NCI-H146 (cell line): ENCODE measurements at places on chromosomes 1 and 21.

DNA sequence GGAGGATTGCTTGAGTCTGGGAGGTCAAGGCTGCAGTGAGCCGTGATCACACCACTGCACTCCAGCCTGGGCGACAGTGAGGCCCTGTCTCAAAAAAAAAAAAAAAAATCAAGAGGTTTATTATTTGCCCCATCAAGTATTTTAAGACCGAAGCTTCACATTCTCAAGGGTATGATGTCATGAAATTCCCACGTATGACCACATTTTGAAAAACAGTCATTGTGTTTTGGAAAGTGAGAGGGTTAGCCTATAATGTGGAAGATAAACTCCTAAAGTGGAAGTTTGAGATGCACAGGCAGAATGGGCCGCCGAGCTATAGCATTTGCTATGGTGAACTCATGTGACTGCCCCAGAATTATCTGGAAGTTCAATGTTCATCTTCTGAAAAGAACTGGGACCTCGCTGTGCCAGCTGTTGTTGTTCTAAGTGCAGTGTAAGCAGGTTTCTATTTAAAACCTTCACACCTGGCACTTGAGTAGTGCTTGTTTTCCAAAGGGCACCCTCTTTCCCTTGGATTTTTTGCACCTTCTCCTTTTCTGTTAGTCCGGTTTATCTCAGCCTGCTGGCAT, 96.9 kb upstream of the SLC25A33 start:
- no peak for DNase-seq

GRCh38 chr1:184483101-184483683, 96.4 kb downstream of the C1orf21 start:
- DNase-seq: no peak

- no peak for DNase-seq
These were observed 28.1 kb downstream of the RABIF start for GRCh38 chr1:202860744-202861419.

DNA sequence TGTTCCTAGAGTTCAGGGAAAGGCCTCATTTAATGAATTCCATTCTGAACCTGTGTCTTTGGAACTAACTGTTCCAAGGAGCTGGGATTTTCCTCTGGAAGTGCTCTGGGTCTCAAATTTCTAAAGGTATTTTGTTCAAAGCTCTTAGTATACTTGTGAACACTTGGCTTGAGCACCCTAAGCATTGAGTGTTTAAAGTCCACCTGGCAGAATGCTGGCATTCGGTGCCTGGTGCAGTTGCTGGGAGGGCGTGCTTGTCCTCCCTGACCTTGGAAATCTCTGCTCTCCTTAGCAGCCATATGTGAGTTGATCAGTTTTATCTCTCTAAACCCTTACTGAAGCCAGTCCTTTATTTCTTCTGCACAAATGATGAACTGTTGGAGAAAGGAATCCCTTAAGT, 3.0 kb downstream of the MTARC2 start:
- DNase-seq: no peak

DNA sequence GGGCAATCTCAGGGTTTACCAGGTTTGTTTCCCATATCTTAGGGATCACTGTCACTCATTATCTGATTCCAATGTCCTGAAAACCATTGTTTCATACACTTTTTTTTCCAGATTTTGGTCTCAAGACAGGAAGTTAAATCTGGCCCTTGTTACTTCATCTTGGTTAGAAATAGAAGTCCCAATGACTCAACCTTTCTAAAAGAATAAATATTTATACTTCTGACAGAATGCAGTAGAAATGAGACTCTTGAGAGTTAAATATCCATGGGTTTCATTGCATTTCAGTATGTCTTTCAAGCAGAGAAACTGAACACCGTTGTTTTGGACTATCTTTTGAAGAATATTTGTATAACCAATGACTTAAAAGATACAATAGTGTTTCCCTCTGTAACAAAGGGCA, 19.8 kb upstream of the VCAM1 start:
- no peak for DNase-seq

GRCh38 chr1:24541711-24542346, 14.1 kb upstream of the NCMAP start:
- no peak for DNase-seq

GRCh38 chr1:206012086-206012859, 9.1 kb upstream of the RAB7B start:
- peak; percentile 17 for DNase-seq

DNA sequence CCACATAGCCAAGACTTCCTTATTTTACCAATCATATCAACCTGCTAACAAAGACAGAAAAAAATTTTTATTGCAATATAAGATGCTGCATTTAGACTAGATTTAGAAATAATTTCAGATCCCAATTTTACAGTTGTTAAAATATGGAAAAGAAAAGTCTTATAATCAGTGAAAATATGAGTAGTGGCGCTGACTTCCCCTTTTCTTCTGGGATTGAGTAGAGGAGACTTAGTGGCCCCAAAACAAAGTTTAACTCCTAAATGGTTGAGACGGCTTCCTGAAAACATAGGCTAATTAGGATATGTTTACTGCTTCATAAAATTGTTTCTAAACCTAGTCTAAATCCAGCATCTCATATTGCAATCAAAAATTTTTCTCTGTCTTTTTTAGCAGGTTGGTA, 68.4 kb downstream of the RAB3GAP2 start:
- DNase-seq: no peak

- DNase-seq: no peak
These were observed 293.0 kb downstream of the MRPL39 start for GRCh38 chr21:25314247-25314646.

DNA sequence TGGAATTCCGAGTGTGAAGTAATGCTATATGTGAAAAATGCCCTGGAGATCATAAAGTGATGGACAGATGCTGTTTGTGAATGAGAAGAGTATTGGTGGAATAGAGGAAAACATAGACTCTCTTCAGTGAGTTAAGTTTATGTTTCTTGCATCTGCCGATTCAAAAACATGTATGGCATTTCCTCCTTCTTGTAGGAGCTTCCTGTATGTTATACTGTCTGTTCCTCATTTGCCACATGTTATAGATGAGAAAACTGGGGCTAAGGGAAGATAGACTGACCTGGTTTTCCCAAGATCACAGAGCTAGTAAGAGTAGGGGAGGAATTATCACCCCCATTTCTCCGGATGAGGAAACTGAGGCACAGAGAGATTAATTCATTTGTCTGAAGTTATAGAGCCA, 41.1 kb upstream of the IL20 start:
- DNase-seq: no peak

DNA sequence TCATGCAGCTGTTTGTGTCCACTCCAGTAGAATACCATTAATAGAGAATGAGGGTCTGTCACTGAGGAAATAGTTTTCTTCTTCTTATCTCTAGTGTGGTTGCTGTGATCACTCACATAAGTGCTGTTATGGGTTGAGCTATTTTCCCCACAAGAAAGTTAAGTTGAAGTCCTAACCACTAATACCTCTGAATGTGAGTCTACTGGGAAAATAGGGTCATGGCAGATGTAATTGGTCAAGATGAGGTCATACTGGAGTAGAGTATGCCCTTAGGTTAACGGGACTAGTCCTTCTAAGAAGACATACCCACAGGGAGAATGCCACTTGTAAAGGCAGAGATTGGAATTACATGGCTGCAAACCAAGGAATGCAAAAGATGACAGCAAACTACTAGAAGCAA, 70.5 kb upstream of the COL24A1 start:
- DNase-seq: no peak

- DNase-seq: no peak
These were observed 14.3 kb downstream of the TNN start for GRCh38 chr1:175081983-175082382.

GRCh38 chr21:46399686-46400085, 59.0 kb upstream of the DIP2A start:
- no peak for DNase-seq

GRCh38 chr1:233721004-233721595, 107.2 kb downstream of the KCNK1 start:
- DNase-seq: no peak

- no peak for DNase-seq
These were observed 28.1 kb upstream of the CSF1 start for GRCh38 chr1:109882288-109883245.

- no peak for DNase-seq
These were observed 261.0 kb downstream of the ASTN1 start for GRCh38 chr1:176903474-176903873.

GRCh38 chr1:67304023-67304422, 3.6 kb upstream of the IL12RB2 start:
- DNase-seq: no peak

- DNase-seq: no peak
These were observed 32.2 kb downstream of the DTL start for GRCh38 chr1:212067787-212068186.

DNA sequence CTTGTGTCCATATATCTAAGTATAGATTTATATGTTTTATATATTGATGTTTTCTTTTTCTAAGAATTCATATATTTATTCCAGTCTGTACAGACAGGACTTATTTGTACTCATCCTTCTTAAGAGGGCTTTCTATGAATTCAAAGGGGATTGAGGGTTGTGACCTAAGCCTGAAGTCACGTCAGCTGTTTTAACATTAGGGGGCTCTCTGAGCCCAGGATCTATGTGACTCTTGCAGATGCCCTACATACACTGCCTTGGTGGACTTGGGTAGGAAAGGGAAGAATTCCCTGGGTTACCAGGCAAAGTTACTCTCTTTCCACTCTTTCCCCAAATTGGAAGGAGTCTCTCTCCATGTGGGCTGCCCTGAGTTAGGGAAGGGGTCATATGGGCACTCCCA, 283.8 kb upstream of the DAB1 start:
- DNase-seq: no peak

DNA sequence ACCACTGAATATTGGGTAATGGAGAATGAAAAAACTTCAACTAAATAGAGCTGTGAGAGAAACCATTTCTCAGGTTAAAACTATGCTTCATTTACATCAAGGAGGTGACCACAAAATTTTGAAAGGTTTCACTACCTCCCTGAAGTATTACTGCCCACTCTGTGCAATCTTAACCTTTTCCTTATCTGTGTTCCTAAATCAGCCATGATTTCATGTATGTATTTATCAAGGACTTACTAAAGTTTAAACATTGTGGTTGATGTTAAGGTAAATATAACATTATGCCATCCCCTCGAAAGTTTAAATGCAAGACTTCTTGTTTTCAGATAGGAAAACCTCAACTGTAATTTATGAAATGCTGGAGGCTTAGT, 84.4 kb downstream of the CLEC20A start:
- no peak for DNase-seq

DNA sequence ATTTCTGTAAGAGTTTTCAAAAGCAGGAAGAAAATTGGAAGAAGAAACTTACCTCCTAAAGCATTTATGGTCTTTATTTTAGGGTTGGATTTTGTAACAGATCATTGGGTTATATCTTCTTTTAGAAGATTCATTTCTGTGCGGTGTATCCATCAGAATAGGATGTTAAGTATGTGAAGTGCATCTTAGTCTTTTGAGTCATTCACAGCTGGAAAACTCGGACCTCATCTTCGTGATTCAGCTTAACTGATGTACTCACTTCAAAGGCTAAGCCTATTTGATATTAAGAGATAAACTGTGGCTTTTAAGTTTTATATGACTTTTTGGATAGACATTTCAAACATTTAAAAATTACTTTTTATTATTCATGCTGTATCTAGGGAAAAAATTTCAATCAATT, 56.3 kb downstream of the GIPC2 start:
- DNase-seq: no peak

DNA sequence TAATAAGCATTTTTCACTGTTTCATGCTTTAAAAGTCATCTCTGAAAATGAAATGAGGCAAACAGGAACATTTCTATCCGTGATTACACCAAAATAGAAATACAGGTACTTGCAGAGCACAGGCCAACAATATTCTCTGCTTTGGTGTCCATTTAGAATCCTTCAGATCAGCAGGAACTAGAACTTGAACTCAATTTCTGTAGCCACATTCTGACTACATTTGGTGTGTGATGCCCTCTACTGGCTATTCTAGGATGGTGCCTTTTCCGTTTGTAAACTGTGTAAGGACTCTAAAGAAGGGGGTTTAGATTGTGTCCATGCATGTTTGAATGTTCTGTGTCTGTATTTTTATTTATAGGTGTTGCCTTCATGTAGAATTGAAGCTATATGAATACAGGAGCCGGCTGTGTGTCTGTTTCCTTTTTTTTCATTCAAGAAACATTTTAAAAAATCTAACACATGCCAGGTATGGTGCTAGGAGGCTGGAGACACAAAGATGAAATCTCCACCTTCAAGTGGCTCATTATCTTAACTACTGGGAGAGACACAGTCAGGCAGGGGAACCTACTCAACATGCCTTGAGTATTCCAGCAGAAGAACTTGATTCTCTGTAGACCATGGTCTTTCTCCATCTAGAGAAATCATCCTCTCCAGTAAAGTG, 7.6 kb upstream of the ZNF326 start:
- peak; percentile 63 for DNase-seq

DNA sequence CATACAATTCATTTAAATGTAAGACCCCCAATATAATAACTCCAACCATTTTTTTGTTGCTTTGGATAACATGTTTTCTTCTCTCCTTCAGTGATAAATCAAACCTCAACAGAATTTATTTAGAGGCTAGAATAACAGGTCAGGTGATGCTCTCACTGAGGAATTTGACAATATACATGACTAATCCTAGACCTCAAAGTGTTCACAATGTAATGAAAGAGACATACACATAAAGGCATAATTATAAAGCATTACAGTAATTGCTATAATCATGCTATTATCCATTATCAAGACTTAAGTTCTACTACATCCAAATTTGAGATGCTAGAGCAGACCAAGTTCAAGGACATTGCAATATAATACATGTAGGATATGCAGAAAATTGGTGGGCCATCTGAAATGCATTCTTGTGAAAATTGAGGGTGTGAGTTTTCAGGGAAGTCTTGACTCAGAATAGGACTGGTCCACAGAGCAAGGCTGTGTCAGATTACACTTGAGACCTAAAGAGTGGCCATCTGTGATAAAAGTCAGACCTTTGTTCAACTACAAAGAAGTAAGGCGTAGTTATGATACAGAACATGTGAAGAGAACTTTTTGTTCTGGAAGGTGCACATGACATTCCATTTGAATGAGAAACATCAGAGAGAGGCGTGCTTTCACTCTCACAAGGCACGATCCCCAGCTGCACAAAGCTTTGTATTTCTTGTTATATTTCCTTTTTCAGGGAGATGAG, 45.5 kb downstream of the UTP25 start:
- no peak for DNase-seq

DNA sequence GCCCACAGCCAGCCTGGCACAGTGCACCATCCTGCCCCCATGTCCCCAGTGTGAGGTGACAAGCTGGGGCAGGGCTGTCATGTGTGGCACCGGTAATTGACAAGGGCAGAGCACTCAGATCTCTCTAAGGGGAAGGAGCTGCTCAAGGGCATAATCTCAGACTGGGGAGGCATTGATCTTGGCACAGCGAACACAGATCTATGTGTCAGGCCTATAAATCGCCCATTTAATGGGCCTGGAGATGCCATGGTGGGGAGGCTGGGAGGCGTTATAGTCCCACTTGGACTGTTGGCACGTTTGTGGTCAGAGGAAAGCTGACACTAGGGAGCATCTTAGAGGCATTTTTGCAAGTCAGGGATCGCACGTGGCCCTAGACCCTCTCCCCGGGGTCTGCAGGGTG, 594.1 kb downstream of the PTPRU start:
- DNase-seq: no peak
